Epithelial cell of esophagus (primary cell): ENCODE measurements at places on chromosomes 3 and 15.

DNA sequence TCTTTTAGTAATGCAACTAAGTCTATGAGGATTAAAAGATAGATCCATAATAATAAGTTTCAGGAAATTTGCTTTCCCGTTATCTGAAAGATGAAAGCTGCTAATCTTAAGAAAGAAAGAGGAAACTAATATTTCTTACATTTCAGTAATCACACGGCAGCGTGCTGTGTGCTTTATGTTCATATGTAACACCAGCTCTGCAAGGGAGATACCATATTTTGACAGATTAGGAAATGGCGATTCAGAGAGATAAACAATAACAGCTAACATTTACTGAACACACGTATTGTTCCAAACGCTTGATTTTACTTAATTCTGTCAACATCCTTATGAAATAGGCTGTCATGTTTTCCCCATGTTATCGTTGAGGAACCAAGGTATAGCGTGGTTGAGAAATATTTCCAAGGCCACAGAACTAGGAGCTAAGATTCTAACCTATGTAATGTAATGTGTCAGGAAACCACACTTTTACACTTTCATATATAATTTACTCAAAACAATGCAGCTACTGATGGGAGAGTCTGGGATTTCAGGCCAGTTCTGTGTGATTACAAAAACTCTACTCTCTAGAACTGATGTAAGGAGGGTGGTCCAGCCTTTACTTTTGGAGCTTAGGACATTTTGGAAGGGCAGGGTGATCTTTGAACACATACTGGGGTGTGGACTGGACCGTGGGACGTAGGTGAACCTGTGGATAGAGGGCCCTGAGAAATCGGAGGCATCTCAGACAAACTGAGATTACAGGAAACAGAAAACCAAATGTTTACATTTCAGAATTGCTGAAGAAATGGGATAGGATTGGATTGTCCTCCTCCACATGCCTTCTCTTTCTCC, 100.6 kb downstream of the IL1RAP start:
- no peak for DNase-seq

- DNase-seq = no peak
These were observed 182.6 kb downstream of the PDZRN3 start for GRCh38 chr3:73442152-73442551.

- no peak for DNase-seq
These were observed 4.2 kb upstream of the FGF7 start for GRCh38 chr15:49418811-49419210.

- peak; percentile 98 for DNase-seq
These were observed 79.6 kb downstream of the TP63 start for GRCh38 chr3:189710620-189711402.

- no peak for DNase-seq
These were observed 28.4 kb downstream of the GRIP2 start for GRCh38 chr3:14511623-14512280.

GRCh38 chr3:7567160-7567559, 706.2 kb downstream of the GRM7 start:
- no peak for DNase-seq

DNA sequence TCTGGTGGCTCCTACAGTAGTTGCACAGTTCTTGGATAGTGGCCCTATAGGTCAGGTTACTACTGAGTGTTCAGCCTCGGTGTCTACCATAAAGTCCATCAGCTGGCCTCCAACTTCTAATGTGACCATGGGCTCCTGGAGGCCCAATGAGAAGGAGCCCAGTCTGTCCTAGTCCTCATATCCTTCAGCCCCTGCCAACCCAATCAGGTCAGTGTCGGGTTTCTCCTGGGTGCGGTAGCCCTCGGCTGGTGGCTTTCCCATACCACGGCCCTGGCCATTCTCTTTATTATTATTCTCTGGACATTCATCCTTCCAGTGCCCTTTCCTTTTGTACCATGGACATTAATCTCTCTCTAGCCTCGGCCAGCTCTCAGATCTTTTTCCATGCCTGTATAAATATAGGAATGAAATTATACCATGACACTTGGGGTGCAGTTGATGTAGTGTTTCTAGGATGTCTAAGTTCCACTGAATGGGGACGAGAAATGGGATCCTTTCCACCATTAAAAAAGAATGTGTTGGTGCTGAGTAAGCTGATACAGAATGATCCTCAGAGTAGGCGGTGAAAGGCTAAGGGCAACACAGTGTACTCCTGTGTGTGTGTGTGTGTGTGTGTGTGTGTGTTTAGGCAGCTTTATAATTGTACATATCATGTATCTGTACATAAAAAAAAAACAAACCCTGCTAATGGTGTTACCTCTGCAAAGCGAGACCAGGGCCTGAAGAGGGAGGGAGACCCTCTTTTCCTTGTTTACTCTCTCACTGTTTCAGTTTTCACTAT, 19.3 kb upstream of the NOX5 start:
- DNase-seq = no peak

DNA sequence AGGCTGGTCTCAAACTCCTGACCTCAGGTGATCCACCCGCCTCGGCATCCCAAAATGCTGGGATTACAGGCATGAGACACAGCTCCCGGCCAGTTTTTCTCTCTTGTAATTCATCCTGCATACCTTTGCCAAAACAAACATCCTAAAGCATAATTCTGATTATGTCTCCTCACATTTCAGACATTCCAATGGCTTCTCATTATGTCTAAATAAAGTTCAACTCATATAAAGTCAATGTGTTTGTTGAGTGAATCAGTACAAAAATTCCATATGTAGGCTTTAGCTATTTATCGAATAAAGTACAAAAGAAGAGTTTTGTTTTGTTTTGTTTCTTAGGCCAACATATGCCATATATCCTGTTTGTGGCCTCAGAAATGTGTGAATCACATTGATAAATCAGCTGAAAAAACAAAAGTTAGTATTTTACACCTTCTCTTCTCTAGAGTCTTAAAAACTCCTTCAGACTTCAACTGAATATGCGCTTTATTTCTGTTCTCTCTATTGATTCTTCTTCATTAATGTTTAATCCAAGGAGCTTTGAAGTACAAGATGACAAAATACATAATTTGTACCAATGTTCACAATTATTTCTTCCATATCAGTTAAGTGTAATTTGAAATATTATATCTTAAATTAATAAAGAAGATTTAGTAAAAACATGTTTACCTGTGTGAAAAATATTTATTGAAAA, 165.8 kb downstream of the MECOM start:
- peak; percentile 78 for DNase-seq

- DNase-seq = peak; percentile 59
These were observed 35.3 kb upstream of the PLSCR2 start for GRCh38 chr3:146504498-146505197.
